ENCODE measurements at places on chromosomes 16 and 17.

DNA sequence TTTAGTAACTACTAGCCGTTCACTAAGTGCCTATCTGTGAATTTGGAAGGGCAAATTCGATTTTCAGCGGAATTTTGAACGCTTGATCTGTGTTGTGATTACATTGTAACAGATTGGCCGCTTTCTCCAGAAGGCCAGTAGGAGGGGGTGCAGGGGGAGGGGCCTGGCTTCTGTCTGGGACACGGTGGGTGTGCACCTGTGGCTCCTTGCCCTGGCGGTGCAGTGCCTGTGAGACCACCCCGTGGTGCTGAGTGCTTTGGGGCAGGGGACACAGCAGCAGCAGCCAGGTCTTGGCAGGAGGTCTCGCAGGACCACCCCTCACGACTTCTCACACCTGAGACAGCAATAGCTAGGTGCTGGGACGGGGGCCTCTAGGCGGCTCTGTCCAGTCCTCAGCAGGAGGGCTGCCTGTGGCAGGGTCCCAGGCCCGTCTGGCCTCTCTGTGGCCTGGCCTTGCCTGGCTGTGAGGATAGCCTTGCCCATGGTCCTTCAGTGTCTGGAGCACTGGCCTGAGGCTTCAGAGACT is 1.8 kb downstream of the UBE2I start:
- DNase-seq, result no peak

- no peak for DNase-seq
These were observed 82.5 kb downstream of the OR1D5 start for GRCh38 chr17:2980904-2981246.

GRCh38 chr17:44794851-44795413 is 35.2 kb downstream of the GJC1 start:
- no peak for DNase-seq

- DNase-seq, result no peak
These were observed 86.4 kb upstream of the LGALS9 start for GRCh38 chr17:27544350-27545131.

- no peak for DNase-seq
These were observed 314.2 kb upstream of the CCL2 start for GRCh38 chr17:33940769-33941370.

GRCh38 chr16:30335598-30336474 is 19.3 kb downstream of the CD2BP2 start:
- no peak for DNase-seq

DNA sequence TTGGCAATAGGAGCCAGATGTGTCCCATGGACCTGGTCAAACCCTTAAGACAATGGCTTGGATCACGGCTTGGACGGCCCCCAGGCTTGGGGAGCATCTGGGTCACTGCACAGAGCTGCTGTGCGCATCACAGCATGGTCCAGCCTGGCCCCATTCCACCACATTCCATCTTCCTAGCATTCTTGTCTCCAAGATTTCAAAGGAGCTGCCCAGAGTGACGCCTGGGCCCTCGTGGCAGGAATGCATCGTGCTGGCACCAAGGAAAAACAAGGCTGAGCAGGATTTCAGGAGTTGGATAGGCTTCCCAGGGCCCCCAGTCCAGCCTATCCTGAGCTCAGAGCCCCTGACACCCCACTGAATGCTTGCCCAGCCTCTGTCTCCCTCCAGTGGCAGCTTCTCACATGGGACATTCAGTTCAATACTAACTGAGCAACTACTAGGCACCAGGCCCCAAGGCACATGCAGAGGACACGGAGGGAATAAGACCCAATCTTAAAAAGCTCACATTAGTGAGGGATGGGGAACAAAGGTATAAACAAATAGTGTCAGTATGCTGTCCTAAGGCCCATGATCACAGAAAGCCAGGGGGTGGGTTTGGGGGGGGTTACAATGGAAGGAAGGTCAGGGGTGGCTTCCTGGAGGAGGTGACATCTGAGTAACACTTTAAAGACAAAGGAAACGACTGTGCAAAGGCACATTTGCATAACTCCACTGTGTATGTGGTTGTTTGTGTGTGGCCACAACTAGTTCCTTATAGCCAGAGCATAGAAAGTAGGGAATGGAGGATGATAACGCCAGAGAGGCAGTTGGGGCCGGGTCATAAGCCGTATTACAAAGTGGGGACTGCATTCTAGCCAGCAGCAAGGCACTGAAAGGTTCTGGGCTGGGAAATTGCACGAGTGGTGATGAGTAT is 34.1 kb downstream of the TK2 start:
- DNase-seq, result no peak

DNA sequence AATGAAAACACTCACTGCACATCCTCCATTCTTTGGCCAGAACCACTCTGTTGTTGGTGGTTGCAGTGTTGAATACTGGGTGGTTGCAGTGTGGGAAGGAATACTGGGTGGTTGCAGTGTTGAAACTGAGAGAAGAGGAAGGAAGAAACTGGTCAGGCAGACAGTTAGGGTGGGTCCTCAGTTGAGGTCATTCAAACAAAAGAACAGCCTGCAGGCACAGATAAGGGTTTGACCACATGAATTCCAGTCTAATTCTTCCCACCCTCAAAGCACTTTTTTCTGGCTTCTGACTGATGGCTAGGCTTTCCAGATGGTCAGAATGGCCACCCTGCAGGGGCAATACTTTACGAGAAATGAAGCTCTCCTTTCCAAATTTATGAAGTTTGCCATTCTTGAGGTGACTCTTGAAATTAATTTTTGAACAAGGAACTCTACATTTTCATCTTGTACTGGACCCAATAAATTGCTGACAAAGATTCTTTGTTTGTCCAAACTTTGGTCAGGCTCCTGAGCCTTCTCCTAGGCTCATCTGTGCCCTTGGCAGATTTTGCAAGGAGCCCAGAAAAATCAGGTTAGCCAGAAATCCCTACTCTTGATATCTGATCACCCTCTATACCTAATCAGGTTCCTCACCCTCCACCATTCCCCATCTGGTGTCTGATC is 596.6 kb upstream of the CDH5 start:
- no peak for DNase-seq

DNA sequence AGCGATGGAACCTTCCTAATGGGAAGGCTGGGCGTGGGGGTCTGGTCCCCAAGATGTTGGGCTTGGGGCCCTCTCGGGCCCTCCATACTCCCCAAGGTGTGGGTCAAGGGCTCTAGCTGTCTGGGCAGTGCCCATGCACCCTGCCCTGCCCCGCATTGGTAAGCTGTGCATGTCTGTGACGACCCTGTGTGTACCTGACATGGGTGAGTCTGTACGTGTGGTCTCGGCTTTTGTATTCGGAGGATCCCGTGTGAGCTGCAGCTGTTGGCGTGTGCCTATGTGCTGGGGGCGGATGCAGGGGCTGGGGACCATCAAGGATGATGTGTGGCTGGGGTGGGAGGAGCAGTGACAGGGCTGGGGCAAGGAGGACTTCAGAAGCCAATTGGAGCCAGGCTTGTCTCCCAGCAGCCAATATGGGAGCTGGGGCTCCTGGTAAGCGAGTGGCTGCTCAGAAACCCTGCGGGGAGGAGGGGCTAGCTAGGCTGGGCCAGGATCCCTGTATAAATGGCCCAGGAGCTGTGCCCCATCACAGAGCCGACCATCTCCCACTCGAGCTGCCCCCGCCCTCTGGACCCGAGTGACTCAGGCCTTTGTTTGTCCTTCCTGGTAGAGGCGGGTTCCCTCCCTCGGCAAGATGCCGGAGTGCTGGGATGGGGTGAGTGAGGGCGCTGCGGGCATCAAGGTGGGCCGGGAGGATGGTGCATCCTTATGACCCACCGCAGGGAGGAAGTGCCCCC is at the start of gene NDRG4:
Gene NDRG4, plus strand, starts transcription at position 529 of the 737 bp plus-strand sequence. Its CDS starts 106 bp downstream, at position 635.
- DNase-seq, result no peak

GRCh38 chr17:36127911-36128310 is 24.3 kb downstream of the CCL4 start:
- DNase-seq, result no peak

DNA sequence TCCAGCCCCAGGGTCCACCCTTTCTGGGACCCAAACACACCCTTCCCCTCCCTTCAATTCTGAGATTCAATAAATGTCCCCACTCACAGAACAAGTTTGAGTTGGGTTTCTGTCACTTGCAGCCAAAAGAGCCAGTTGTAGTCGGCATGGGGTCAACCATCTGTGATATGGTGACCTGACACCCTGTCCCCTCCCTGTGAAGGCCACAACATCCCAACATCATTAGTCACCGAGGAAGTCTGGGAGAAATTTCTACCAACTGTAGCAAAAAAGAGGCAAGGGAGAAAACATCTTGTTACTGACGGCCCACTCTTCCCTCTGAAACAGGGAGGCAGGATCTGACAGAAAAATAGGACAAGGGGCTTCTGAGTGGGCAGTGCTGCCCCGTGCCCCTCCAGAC is 638 bp upstream of the LYZL6 start:
- no peak for DNase-seq

- DNase-seq, result no peak
These were observed 25.0 kb downstream of the HEATR9 start for GRCh38 chr17:35843698-35844097.

DNA sequence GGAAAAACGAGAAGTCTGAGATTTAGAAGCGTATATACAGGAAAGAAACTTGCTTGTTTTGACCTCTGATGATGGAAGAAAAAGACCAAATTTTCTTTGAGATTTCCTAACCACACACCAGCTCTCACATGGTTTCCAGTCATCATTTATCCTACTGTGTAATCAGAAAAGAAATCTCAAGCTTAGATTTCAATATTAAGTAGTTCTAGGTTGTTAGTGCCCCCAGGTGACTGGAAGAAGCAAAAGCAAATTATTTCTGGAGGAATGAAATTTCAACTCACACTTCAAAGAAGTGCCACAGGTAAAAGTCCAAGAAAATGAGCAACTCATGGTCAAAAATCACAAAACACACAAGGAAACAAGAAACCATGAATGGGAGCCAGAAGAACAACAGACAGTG is 51.8 kb upstream of the KDM6B start:
- DNase-seq, result no peak

DNA sequence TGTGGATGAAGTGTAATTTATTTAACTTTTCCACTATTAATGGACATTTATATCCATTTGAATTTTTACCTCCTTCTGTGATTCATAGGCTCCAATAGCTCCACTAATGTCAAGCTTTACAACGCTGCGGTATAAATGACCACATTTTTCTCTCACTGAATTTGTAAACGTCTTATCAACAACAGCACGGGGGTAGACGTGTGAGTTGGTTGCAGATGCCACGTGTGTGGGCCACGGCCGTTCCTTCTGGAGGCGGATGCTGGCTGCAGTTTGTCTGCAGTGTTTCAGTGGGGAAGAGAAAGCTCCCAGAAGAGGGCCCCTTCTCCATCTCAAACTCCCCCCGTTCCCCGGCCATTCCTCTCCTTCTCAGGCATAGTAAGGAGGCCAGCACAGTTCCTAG is 68.2 kb upstream of the XYLT1 start:
- DNase-seq, result no peak

DNA sequence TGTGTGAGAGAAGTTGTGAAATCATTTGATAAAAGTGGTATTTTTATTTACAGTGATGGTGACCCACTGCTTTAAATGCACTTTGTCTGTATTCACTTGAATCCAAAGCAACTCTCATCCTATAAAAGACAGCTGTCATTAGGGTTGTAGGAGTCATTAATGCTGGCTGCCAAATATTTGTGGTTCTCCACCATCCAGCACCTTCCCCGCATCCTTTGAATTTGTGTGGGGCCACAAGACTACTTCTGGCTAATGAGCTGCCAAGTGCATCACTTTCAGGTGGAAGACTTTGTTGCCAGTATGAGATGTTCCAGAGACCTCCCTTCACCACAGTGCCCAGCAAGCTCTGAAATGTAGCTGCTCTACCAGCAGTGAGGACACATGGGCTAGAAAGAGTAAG is 43.4 kb downstream of the CMTM3 start:
- DNase-seq, result no peak

DNA sequence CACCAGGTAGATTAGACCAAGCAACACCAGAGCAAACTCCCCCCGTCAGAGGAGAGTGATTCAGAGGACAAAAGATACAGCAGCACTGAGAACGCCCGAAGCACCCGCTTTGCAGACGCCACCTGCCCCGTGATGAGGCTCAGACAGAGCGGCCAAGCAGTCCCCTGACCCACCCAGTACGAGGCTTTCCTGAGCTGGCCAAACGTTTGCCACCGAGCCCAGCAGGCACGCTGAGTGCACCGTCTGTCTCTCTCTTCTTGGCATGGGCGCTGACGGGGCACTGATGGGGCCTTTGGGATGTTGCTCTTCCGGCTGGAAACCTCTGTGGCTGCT is 19.4 kb upstream of the WDR45B start:
- DNase-seq, result no peak

DNA sequence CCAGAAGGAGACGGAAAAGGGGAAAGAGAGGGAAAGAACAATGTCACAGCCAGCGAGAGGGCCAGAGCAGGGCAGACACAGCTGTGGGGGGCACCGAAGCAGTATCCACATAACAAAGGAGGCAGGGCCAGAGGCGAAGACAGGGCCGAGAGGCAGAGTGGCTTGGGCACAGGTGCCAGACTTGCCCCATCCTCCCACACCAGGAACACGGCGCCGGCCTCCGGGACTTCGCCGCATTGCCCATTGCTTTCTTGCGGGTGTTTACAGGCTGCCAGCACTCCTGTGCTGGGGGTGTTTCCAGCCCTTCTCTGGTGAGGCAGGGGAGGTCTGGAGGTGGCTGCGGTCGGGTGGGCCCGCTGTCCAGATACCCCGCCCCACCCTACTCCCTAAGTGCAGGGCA is 78.0 kb downstream of the ENGASE start:
- no peak for DNase-seq

DNA sequence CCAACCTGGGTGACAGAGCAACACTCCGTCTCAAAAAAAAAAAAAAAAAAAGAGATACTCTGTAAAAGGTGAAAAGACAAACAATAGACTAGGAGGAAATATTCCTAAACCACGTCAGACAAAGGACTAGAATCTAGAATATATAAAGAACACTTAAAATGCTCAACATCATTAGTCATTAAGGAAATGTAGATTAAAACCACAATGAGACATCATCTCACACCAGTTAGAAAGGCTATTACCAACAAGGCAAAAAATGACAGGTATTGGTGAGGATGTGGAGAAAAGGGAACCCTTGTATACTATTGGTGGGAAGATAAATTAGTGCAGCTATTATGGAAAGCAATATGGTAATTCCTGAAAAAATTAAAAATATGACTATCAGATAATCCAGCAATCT is 903.1 kb upstream of the SOX9 start:
- no peak for DNase-seq

- DNase-seq, result no peak
These were observed 17.8 kb downstream of the SNN start for GRCh38 chr16:11685844-11686618.

DNA sequence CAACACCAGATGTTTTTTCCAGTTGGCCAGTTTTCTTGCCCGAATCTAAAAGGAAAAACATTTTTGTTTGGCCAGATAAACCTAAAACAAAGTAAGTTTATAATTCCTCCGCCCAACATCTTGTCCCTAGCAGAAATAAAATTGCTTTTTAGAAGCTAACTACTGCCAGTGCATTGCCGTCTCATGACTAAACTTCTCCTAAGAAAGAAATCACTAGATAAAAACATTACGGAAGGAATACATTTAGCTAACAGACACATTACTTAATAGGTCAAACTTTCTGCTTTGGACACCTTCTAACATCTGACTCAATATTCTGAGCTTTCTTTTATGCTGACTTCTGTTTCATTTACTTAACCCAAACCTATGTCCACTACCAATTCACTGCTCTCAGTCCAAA is 36.2 kb downstream of the FBXL20 start:
- no peak for DNase-seq

All from activated CD8-positive, alpha-beta memory T cell treated with anti-CD3 and anti-CD28 coated beads for 1 hour (primary cell).